HCT116 (cell line): ENCODE measurements at places on chromosomes 4 and X.

DNA sequence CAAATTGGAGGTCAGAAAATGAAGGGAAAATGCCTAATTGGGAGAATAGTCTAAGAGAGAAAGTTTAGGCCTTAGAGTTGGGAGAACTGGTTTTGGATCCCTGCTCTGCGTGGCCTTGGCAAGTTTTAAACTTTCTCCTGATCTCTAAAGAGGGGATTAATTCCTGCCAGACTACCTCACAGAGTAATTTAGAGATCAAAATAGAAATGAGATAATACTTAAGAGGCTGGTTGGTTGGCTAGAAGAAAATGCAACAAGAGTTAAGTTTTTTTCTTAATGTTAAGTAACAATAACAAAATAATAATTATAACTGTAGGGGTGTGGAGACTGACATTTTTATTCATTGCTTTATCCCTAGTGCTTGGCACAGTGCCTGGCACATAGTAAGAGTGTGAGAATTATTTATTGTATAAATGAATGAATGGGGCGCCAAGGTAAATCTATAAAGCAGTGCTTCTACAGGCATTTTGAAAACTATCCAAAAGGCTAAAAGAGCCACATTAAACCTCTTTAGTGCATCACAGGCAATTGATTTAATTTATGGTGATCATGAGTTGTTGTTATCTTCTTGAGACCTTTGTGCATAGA, 160.5 kb downstream of the RASL11B start:
- no peak for DNase-seq

DNA sequence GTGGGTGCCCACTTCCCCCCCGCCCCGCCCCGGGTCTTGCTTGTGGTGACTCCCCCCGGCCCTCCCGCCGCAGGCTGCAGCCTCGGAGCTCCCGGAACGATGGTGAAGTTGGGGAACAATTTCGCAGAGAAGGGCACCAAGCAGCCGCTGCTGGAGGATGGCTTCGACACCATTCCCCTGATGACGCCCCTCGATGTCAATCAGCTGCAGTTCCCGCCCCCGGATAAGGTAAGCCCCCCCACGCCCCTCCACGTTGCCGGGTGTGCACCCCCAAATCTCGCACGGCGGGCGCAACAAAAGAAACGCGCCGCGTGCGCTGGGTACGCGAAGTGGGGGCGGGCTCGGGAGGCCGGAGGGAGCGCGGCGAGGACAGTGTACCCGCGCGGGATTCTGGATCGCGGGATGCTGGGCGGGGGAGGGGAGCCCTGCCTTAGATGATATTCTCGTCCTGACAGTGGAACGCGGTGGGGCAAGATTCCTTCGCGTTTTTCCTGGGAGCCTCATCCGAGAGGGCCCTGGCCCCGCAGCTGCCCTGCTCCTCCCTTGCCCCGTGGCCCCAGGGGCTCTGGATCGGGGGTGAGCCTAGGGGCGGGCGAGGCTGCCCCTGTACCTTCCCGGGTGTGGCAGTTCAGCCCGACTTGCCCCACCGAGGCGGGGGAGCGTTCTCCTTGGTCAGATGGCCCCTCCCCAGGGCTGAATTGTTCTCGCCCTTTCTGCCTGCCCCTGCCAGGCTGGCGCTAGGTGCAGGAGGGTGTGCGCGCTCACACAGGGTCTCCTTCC, 819 bp downstream of the NSG1 start:
- DNase-seq = no peak

DNA sequence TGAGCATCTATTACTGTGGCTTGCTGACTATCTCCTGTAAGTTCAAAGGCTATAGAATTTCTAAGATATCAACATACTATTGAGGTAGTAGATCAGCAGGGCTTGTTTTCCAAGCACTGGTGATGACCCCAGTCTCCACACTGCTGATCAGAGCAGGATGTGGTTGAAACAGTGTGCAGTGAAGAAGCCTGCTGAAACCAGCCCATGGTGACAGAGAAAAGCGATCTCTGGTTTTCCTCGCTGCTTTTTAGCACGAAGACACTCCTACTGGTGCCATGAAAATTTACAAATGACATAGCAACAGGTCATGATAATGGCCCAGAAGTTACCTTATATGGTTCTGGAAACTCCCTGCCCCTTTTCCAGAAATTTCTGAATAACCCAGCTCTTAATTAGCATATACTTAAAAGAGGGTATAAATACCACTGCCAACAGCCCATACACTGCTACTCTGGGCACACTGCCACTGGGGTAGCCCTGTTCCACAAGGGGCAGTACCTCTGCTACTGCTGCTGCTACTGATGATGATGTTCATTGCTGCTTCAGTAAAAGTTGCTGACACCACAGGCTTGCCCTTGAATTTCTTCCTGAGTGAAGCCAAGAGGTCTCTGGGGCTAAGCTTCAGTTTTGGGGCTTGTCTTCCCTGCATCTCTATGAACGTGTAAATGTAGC, 1689.5 kb upstream of the PCDH10 start:
- no peak for DNase-seq

GRCh38 chr4:1008840-1009541, 2.4 kb upstream of the FGFRL1 start:
- DNase-seq = no peak

DNA sequence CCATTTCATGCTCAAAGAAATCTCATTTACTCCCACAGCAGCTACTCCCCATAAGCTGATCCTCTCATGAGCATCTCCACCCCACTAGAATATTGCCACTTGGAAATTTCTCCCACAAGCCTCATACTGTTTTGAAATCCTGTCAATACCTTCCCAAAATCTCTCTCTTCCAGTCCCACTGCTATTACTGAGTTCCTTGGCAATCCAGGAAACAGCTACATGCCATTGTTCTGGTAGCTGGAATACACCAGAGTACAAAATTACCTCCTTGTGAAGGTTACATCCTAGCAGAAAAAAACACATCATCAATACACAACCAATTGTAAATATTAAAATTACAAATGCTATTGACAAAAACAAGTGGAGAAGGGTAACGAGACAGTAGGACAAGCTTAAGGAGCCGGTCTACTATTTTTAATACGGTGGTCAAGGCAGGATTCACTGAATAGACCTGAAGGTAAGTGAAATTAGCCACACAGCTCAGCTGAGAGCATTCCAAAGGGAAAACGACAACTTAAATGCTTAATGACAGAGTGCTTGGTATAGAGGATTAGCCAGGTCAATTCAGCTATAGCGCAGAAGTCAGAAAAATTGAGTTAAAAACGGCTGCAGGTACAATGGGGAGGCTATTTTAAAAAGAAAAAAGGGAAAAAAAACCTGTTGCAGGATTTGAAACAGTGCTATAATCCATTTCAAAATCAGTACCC, 6.4 kb downstream of the RPL9 start:
- DNase-seq = no peak

DNA sequence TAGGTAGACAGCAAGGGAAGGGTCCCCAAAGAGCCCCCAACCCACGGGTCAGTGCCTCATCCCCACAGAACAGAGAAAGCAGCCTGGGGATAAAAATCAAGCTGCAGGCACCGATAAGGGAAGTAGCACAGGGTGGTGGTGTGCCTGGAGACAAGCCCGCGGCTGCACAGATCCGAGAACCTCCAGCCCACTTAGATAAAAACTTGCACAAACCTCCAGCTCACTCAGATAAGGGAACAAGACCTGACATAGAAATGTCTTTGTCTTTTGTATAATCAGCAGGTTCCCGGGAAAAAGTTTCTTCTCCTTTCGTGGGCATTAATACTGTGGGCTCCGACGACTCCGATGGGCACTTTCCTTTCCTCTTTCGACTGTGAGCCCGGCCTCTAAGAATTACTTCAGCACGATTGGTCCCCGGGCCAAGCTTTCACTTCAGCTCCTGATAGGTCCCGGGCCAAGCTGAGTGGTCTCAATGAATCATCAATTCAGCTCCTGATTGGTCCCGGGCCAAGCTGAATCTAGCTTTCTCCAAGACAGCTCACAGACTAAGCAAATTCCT, 32.4 kb downstream of the PRDX4 start:
- DNase-seq = no peak

- DNase-seq = no peak
Measured at GRCh38 chrX:38305971-38306370, 21.3 kb downstream of the RPGR start.

DNA sequence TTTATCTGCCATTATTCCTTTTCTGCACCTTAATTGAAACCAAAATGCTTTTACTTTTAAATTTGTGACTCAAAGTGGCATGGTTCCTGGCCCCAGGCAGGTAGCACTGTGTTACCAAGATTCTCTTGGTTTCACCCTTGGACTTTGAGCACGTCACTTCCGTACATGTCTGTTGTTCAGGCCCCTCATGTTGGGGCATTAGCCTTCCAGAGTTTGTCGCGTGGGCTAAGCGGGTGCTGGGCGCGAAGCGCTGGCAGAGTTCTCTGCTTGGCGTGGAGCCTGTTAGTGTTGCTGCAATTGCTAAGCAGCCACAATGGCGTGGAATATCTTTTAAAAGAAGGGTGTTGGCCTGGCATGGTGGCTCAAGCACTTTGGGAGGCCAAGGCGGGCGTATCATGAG, 14.0 kb upstream of the TADA2B start:
- DNase-seq = no peak

DNA sequence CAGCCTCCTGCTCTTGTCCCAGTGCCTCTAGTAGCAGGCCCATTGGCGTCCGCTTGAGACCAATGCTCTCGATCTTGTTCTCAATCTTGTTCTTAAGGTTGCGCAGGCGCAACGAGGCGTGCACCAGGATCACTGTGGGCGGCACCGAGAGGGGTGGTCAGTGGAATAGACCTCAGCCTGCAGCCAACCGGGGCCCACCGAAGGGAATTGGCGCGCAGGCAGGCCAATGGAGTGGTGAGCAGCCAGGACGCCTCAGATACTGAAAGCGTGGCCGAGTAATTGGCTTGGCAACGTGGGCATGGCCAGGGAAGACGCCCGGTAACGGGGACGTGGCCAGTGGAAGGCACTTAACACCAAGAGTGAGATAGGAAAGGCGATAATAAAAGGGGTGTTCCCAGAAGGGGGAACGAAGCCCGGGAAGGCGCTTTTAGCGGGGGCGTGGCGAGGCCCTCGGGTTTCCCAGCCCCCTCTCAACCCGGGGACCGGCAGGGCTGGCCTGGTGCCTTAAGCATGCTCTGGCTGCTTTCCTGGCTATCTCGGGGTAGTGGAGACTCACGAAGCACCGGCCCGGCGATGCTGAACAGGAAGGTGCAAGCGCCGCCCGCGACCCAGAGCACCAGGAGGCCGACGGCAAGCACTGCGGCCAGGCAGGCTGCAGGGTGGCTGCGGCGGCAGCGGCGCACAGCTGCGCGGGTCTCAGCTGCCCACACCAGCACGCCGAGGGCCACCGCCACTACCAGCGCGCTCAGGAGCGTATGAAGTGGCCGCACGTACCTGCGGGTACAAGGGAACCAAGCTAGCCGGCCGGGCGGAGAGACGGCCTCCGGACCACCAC, 1.7 kb downstream of the PRAF2 start:
- DNase-seq = no peak

GRCh38 chr4:76606645-76607265, 171.7 kb downstream of the SHROOM3 start:
- DNase-seq = no peak

- DNase-seq = no peak
Measured at GRCh38 chr4:89724716-89725115, 112.2 kb downstream of the SNCA start.

DNA sequence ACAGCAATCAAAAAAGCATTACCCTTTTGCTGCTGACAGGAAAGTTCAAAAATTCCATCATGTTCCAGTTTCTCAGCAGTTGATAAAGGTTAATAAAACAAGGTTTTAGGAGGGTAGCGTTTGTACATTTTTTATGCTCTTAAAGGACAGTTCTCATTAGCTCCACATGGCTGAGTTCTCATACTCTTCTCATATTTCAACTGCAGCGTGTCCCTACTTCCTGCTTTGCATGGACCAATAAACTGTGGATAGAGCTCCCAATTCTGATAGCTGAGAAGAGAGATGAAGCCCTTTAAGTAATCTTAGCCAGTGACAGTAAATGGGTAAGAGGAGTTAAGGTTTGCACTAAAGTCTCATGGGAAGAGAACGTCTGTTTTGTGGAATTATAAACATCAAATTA, 53.5 kb downstream of the SPANXA2 start:
- DNase-seq = no peak

GRCh38 chrX:78997870-78998558, 52.8 kb downstream of the P2RY10 start:
- DNase-seq = no peak

GRCh38 chrX:145405012-145405411, 157.7 kb downstream of the SPANXN1 start:
- peak; percentile 1 for DNase-seq

DNA sequence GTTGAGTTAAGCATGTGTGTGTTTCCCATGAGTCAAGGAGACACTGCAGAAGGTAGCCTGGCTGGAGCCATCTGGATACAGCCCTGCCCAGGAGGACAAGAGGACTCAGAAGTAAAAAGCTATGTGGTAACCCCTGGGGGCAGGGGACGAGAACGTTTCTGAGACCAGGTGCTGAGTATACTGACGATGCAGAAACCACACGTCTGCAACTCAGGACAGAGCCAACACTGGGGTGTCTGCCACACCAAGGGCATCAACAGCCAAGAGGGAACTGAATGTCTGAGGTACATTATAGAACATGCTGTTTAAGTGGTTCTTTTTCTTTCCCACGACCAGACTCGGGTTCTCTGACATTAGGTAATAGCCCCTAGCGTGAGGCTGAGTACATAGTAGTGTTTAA, 94.1 kb upstream of the GPR34 start:
- no peak for DNase-seq

GRCh38 chr4:76624241-76624681, 189.2 kb downstream of the SHROOM3 start:
- DNase-seq = no peak

GRCh38 chr4:150008546-150008945, 69.7 kb upstream of the DCLK2 start:
- no peak for DNase-seq

- DNase-seq = peak; percentile 8
Measured at GRCh38 chr4:157804986-157805385, 367.8 kb downstream of the GASK1B start.

- no peak for DNase-seq
Measured at GRCh38 chr4:61245069-61245714, 45.1 kb downstream of the ADGRL3 start.

DNA sequence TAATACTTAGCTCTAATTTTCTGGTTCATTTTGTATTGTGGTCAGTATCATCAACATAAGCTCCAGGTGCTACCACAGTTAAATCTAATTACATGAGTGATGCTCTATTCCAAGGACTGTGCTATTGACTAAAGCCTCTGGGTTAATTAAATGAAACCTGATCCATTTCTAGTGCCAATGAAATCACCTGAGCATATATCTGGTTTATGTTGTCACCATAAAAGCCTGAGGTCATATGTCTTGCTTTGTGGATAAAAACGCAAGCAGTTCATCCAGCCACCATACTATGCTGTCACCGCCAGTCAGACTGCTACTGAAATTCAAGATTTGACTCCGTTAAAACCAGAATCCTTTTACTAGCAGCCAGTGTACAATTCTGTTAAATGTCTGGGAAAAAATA, 64.2 kb upstream of the ZNF518B start:
- DNase-seq = no peak

GRCh38 chr4:125254106-125254505, 60.6 kb upstream of the FAT4 start:
- DNase-seq = no peak

DNA sequence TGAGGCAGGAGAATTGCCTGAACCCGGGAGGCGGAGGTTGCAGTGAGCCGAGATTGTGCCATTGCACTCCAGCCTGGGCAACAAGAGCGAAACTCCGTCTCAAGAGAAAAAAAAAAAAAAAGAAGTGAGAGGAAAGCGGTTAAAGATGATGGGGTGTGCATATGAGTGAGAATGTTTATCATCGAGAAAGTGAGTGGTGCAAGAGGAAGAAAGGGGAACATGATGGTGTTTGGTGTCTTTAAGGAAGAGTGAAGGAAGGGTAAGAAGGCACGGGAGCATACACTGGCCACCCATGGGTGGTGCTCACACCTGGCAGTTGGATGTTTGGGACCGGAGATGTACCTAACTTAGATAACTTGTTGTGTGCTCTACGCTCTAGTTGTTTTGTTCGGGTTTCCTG, 62.2 kb downstream of the STOX2 start:
- no peak for DNase-seq
